ENCODE measurements at places on chromosomes 2 and 18.
A peak's percentile ranks its signal among the peaks of the same experiment; 100 is the strongest.

DNA sequence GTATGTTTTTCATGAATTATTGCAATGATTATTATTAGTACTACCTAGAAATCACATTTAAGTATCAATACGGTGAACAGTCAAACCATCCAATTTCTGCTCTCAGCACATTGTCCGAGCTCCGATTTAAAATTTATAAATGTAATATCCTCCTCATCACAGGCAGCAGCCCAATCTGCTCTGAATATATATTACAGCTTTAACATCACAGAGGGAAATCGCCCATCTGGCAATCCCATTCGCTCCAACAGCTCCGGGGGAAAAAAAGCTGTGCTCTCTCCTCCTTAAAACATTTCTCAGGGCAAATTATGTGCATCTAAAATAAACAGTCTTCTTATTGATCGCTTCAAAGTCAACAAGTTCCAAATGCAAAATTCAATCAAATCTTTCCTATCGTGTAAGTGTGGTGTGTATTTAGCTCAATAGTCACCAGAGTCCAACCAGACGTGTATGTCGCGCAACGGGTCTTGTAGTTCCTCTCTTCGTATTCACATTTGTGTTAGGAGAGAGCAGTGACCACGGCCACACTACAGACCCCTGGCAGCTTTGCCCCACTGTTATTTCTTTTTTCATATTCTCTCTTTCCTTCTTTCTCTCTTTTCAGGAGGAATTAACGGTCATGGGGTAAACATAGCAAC is 2.4 kb downstream of the FIGN start:
- DNase-seq, result peak; percentile 56

DNA sequence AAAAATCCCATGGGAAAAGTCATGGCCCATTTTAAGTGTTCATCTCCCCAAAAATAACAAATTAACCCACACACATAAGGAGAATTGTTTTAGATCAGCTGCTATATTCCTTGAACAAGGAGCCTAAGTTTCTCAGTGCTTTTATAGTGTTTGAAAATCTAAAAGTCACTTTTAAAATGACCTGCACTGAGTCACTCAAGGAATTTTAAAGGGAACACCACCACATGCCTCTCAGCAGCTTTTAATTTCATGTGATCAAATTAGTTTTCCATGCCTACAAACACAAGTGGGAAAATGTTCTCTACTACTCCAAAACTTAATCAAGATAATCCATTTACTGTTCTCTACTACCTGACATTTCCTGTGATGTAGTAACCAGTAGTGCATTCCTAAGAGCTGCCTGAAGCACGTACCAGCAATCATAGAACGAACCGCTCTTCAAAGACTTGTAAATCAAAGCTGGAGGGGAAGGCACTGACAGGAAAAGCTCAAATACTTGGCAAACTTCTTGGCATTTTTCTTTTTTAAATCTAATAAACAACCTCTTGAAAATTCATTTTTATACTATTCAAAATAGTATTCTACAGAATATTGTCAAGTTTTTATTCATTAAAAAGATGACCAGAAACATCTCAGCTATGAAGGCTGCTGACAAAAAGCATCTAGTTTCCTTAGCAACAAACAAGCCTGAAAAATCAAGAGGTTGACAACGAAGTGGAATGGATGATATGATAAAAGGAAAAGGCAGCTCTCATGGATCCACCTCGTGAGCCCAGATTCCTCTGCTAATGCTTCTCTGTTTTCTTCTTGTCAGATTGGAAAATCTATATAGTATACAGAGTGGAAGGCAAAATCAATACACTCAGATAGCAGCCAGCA is 37.2 kb downstream of the LRPPRC start:
- DNase-seq, result no peak

DNA sequence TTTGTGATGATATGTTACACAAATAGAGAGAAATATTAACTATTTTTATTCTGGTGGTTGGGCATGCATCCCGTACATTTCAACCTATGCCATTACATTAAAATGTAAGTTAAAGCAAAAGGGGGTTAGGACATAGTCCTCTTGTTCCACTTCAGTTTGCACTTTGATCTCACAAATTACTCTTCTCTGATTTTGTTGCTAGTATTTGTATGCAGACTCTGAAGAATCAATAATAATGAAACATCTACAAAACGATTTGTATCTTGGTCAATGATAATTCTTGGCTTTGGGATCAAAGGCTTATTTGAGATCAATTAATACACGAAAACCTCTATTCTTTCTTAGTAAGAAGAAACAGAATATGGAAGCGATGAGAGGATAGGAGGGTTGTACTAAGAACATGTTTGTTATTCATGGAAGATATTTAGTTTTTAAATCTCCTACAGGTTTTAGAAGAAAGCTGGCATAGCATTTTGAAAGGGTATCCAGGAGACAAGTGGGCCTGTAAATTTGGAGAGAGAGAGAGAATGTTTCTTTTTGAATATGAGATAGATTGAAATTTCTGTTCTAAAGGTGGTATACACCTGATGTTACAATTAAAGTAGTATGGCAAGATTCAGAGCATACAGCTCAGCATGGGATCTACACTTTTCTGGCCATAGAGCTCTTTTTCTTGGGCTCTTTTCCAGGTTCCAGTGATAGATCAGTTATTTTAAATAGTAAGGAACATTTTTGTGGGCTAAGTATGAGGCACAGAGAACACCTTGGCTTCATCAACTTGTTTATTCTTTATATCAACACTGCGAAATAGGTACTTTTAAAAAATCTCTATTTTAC is 347.9 kb downstream of the PTPRM start:
- no peak for DNase-seq

- peak; percentile 3 for DNase-seq
Measured at GRCh38 chr18:41390309-41390708, 564.7 kb upstream of the PIK3C3 start.

DNA sequence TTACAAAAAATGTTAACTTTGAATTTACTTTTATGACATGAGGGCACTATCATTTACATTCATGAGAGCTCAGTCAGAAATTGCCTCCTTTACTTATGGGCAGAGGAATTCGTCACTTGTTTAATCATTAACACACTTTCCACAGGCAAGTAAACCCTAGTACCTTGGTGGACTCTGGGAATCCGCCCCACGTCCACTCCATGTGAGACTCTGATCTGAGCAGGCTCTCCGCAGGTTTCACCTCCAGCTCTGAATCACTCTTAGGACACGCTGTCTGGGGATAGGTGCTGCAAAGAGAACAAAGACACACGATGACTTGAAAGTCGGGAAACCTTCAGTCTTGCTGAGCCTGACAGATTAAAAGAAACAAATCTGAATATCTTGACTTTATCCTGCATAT is 73.6 kb downstream of the LPIN2 start:
- DNase-seq, result no peak

DNA sequence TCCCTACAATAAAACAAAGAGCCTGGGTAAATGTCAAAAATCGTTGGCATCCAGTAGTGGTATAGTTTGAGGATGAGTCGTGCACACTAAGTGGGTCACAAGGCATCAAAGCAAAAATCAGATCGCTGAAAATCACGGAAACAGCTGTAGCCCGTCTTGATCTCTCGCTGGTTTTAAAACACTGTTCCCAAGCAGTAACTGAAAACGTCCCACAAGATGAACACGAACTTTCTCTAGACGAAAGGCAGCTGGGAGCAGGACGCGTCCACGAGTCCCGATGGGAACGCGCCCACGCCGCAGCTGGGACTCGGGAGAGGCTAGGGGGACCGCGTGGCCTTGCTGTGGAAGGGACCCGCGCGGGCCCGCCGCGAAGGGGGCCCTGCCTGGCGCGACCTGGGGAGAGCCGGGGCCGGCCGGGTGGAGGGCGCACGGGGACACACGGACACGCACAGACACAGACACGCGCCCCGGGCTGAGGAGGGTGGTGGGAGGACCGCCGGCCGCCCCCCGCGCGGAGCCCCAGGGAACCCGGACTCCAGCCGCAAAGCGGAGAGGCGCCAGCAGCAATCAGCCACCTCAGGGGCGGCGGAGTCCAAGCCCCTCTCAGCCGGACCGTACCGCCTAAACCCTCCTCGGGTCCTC is 651 bp downstream of the STK17B start:
- no peak for DNase-seq

DNA sequence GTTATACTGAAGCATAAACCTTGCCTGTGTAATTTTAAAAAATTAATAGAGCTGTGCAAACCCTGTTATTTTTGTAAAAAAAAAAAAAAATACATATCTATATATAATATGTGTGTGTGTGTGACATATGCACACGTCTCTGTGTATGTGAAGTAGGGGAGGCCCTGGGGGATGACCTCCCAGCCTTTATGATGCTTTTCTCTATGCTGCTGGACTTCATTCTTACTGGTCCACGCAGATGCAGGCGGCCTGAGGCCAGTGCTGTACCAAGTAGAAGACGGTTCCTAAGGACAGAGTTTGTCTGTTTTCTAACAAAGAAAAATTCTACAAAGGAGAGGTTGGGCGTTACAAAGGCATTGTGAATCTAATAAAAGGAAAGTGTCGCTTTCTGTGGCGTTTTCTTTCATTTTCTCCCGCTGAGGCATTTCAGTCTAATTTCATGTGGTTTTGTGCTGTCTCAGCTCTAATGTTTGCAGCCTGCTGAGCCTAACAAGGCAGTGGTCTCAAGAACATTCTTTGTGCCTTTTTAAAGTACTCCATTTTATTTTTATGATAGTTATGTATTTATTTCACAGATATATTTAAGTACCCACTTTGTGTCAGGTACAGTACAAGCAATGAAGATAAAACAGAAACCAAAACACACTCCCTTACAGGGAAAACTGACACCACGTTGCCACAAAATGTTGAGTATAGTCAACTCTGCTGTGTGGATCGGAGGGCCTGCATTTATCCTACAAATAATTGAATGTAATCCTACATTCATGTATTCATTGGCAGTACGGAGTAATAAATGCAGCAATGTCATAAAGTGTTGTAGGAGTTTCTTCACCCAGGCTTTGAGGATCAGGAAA is 118.0 kb downstream of the RAB3GAP1 start:
- no peak for DNase-seq

DNA sequence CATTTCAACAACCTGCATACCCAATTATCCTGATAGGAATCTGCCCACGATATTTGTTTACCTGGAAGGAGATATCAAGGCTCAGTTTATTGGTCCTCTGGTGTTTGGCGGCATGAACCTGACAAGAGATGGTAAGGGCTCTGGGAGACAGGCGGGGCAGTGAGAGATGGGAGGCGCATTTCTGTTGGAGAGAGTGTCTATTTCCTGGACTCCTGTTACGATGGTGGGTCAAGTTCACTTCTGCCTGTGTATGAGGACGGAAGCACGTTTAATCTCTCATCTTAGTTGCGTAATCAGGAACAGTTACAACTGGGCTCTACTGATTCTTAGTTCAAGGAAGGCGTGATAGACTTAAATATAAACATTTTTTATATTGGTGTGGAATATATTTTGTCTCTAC is 8.9 kb downstream of the PDCL3 start:
- DNase-seq, result no peak

DNA sequence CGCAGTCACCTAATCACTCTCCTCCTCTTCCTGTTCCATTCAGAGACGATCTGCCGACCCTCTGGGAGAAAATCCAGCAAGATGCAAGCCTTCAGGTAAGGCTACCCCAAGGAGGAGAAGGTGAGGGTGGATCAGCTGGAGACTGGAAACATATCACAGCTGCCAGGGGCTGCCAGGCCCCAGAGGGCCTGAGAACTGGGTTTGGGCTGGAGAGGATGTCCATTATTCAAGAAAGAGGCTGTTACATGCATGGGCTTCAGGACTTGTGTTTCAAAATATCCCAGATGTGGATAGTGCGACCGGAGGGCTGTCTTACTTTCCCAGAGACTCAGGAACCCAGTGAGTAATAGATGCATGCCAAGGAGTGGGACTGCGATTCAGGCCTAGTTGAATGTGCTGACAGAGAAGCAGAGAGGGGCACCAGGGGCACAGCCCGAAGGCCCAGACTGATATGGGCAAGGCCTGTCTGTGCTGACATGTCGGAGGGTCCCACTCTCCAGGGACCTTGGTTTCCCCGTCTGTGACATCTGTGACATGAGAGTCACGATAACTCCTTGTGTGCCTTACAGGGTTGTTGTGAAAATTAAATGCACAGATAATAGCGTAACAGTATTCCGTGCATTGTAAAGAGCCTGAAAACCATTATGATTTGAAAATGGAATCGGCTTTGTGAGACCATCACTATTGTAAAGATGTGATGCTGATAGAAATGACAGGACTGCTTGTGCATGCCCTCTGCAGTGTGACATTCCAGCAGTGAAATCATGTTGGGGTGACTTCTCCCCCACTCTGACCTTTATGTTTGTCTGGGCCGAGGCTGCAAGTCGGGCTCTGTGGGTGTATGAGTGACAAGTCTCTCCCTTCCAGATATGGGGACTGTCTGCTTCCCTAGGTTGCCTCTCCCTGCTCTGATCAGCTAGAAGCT is 510 bp downstream of the IL1RN start:
- no peak for DNase-seq

DNA sequence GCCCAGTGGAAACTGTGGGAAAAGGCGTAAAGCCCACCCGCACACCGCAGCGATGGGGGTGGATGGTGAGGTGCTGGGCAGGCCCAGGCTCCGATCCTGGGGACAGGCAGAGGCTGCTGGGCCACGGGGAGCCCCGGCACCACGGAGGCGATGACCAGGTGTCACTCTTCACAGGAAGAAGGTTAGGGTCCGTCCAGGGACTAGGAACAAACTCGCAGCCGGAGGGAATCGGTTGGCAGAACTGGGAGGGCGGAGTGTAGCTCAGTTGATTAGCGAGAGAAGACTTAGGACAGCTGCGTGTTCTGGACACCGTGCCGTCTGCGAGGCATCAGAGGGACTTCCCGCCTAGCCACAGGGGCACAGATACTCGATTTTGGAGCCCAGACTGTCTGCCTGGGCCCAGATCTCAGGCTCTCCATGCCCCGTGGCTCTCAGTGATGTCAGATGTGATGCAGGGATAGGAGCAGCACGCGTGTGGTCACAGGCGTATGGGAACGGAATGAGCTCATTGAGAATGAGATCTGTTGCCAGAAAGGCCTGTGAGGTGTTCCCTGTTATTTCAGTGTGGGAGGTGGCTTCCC is 16.1 kb upstream of the ALLC start:
- no peak for DNase-seq

GRCh38 chr2:97658691-97659157 is 5.1 kb downstream of the ACTR1B start:
- DNase-seq, result no peak

DNA sequence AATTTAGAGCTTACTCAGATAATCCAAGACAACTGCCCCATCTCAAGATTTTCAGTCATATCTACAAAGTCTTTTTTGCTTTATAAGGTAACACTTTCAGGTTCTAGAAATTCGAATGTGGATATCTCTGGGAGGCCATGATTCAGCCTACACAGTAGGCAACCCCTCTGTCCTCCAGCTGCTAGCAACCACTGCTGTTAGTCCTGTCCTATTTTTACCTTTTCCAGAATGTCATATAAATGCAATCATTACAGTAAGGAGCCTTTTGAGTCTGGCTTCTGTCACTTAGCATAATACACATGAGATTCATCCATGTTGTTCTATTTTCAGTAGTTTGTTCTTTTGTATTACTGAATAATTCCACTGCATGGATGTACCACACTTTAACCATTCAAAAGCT is 28.5 kb upstream of the MARCHF7 start:
- no peak for DNase-seq

- no peak for DNase-seq
Measured at GRCh38 chr2:42846026-42846425, 53.6 kb upstream of the HAAO start.

GRCh38 chr2:52365946-52366345 is 1334.0 kb upstream of the NRXN1 start:
- no peak for DNase-seq

- no peak for DNase-seq
Measured at GRCh38 chr2:55033076-55033742, 17.0 kb downstream of the RTN4 start.

GRCh38 chr2:20728114-20728758 is 61.3 kb downstream of the GDF7 start:
- DNase-seq, result no peak
